ENCODE measurements at places on chromosomes 3 and 15.
A peak's percentile ranks its signal among the peaks of the same experiment; 100 is the strongest.

DNA sequence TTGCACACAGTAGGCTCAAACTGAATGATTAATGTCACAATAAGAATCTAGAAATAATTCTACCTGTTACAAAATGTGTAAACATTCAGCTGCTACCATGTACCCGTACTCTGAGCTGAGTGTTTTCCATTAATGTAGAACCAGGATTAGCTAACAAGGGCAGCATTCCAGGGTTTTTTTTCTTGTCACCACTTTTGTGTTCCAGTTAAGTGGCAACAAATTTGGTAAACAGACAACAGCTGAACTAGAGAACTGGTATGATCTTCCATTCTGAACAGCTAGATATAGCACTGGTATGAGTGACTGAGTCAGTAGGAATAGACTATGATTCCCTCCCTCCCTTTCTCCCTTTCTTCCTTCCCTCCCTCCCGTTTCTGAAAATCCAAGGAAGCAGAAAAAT is 229.4 kb downstream of the CD47 start:
- DNase-seq = no peak

GRCh38 chr3:156665291-156665690 is 9.1 kb upstream of the TIPARP start:
- no peak for DNase-seq

- no peak for DNase-seq
Observed at GRCh38 chr3:52931889-52932288, 34.5 kb upstream of the STIMATE start.

- DNase-seq = no peak
Observed at GRCh38 chr3:82224661-82225060, 463.2 kb upstream of the GBE1 start.

- DNase-seq = no peak
Observed at GRCh38 chr3:16839271-16840100, 45.3 kb upstream of the PLCL2 start.

DNA sequence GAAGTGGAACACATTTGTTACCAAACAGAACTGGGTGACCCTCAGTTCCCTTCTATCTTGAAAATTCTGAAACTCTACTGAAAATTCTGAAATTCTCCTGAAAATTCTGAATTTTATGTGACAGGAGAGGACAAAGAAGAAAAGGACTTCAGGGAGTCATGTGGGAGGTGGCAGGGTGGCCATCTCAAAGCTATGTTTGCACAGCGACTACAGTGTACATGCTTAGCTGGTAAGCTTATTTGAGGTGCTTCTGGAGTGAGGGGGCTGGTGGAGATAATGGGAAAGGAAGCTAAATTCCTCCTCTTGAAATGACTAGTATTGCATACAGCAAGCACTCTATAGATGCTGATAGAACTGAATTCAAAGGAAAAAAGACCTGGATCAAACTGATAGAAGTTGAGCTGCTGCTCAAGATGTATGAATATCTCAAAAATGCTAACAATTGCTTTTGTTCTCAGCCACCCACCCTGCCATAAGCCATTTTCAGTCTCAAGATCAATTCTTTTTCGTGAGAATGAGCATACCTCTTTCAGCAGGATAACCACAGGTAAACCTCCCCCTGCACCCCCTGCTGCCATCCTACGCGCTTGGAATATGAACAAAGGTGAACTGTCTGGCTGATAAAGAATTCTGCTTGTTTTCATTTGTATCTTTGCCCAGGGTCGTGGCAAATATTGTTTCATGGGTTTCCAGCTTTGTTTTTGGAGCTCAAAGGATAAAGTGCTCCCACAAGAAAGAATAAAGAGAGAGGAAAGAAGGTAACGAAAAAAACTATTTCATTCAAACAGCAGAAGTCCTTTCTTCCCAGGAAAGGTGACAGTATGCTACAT is 16.6 kb upstream of the ARHGEF3 start:
- no peak for DNase-seq

GRCh38 chr3:72887343-72887704 is 522 bp upstream of the GXYLT2 start:
- DNase-seq = no peak

DNA sequence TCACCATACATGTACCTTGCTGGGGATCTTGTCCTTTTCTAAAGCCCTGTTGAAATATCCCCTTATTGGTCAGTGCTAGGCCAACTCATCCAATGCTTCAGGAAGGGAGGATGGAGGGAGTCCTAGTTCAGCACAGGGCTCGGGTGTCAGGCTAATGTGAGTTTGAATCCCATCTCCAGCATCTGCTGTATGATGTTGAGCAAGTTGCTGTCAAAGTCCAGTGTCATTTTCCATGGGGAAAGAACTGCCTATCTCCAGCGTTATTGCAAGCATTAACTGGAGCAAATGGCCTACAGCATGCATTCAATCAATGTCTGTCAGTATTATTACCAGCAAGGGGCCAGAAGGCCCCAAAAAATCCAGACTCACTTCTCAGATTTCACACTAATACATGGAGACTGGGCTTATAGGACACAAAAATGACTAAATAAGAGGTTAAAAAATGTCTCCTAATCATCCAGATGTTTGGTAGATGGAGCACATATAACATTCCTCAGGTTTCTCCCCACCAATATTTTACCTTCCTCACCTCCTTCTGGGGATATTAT is 40.8 kb downstream of the SRGAP3 start:
- DNase-seq = no peak

- DNase-seq = no peak
Observed at GRCh38 chr3:168124791-168125190, 29.1 kb upstream of the GOLIM4 start.

DNA sequence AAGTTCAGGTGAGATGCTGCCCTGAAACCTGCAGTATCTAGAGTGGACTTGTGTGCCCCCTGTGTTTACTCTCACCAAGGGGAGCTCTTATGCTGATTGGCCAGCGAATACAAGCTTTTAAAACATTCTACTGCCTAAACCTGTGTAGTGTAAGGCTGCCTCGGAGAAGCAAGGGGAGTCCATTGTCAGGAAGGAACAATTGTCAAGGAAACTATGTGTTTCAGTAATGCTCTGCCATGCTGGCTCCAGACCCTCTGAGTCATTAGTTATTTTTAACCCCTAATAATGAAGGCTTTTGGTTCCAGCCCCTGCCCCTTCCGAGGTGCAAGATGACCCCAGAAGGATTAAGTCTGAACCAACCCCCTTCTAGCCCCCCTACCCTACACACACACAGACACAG is 66.1 kb upstream of the CHMP2B start:
- no peak for DNase-seq

GRCh38 chr3:189294649-189295048 is 122.9 kb downstream of the TPRG1 start:
- DNase-seq = no peak

GRCh38 chr3:54999159-54999558 is 71.3 kb upstream of the LRTM1 start:
- DNase-seq = no peak

GRCh38 chr15:38196076-38196475 is 56.6 kb upstream of the SPRED1 start:
- DNase-seq = no peak

DNA sequence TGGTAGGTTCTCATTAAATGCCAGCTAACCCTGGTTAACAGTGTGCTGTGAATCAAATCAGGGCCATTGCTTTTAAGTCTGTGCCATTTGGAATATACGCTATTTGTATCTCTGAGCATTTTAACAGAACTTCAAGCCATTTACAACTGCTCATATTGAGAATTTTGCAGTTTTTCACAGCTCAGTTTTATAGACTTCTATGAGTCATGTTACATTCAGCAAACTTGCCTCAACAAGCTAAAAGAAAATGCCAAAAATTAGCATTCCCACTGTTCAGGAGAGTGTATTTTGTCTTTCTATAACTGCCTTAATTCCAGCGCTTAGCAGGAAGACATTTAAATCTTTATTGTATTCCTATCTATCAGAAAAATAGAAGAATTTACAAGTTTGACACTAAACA is 196.4 kb downstream of the GBE1 start:
- DNase-seq = no peak

- no peak for DNase-seq
Observed at GRCh38 chr3:104519068-104519467, 847.6 kb upstream of the ALCAM start.

DNA sequence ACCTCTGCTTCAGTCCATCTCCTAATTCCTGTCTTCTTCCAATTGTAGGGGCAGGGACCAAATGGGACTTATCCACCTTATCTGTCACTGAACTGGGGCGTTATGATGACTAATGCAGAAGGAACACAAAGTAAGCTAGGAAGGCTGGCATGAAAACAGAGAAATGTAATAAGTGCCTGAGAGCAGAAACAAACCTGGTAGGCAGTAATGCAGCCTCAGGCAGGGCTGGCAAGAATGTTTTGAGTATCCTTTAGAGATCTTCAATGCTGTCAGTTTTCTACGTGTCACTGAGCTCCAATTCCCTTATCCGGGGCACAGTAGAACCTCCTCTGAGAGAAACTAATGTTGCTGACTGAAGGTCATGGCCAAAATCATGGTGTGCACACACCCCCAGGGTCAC is 246.2 kb upstream of the TBL1XR1 start:
- DNase-seq = no peak

DNA sequence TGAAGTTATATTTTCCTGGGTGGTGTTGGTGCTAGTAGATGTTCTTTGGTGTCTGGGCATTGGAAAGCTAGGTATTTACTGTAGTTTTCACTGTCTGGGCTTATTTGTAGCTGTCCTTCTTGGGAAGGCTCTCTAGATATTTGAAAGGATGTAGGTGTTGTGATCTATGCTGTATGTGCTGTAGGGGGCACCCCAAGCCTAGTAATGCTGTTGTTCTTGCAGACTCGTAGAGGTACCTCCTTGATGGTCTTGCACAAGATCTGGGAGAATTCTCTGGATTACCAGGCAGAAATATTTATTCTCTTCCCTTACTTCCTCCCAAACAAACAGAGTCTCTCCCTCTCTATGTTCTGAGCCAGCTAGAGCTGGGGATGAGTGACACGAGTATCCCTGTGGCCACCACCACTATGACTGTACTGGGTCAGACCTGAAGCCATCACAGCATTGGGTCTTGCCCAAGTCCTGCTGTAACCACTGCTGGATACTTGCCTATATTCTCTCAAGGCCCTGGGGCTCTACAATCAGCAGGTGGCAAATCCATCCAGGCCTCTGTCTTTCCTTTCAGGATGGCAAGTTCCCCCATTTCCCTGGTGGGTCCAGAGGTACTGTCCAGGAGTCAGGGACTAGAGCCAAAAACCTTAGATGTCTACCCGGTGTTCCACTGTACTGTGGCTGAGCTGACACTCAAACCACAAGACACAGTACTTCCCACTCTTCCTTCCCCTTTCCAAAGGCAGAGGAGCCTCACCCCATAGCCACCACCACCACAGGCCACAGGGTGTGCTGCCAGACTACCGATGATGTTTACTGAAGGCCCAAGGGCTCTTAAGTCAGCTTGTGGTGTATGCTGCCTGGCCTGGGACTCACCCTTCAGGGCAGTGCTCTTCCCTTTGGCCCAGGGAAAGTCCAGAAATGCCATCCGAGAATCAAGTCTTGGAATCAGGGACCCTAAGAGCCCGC is 195.2 kb upstream of the DPPA4 start:
- peak; percentile 47 for DNase-seq

DNA sequence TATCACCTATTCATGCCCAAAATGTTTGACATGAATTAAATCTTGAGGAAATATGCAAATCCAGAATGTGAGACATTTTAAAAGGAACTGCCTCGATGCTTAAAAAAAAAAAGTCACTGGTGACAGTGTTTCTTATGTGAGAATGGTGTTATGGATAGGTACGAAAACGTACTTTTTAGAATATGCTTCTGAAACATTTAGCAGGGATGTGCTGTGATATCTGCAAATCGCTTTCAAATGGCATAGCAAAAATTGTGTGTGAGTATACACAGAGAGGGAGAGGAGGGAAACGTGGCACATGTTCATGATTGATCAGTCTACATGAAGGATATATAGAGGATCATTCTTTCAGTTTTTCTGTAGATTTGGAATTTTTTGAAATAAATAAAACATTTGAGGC is 16.0 kb downstream of the CCNB2 start:
- DNase-seq = no peak

DNA sequence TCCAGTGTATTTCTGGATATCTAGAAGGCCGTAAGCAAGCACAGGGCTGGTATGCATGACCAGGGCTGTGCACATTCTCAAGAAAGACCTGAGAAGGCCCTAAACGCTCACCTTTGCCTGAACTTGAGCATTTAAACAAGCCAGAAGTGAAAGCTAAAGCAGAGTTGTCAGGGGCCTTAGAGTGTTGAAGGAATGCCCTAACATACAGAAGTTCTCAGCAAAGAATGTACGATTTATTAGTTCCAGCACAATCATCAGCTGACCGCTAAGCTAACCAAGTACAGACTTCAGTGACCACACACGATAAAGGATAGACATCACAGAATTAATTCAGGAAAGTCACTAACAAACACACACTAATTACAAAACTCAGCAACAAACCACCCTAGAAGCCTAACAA is 8.7 kb downstream of the HLTF start:
- DNase-seq = no peak

DNA sequence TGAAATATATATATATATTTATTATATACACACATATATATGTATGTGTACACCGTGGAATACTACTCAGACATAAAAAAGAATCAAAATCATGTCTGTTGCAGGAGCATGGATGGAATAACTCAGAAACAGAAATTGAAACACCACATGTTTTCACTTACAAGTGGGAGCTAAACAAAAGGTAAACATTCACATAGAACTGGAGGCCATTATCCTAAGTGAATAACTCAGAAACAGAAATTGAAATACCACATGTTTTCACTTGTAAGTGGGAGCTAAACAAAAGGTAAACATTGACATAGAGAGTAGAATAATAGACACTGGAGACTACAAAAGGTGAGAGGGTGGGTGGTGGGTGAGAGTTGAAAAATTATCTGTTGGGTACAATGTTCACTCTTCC is 171.5 kb upstream of the GOLIM4 start:
- DNase-seq = no peak

DNA sequence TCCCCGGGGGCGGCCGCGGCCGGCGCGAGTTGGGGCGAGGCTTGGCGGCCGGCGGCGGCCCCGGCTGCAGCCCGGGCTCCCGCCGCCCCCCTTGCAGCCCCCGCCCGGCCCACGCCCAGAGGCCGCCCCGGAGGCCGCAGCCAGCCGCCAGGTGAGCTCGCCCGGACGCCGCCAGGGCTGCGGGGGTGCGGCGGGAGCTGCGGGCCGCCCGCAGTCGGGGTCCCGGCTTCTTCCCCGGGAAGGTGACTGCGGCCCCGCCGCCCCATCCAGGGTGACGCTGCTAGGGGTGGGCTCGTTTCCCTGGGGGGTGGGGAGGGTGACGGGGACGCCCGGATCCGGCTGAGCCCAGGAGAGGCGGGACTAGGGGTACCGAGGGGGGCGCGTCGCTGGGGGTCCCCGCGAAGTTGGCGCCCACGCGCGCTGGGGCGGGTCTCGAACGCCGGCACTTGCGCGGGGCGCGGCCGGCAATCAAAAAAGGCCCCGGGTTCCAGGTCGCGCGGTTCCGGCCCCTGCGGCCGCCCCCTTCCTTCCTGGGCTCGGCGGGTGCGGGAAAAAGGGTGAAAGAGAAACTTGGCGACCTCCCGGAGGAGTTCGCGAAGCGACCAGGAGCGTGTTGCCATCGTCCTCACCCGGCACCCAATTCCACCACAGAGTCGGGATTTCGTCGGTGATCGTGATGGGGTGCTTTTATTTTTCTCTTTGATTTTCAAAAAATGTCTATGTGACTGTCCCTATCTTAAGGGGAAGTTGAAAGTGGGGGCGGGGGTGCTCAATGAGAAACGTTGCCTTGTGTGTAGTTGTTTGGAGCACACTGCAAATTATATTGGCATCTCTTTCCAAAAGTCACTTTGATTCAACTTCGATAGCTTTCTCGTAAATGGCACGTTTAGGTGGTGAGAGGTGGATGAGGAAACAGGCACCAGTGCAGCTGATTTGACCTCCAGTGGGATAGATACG is 619 bp downstream of the ATXN7 start:
- peak; percentile 40 for DNase-seq

- DNase-seq = no peak
Observed at GRCh38 chr15:90358124-90359033, 6.3 kb downstream of the ZNF774 start.

- no peak for DNase-seq
Observed at GRCh38 chr15:39597751-39598185, 16.9 kb downstream of the THBS1 start.

Data from nucleus accumbens (tissue), 56 donors.